ENCODE measurements at places on chromosomes 13 and 19.

DNA sequence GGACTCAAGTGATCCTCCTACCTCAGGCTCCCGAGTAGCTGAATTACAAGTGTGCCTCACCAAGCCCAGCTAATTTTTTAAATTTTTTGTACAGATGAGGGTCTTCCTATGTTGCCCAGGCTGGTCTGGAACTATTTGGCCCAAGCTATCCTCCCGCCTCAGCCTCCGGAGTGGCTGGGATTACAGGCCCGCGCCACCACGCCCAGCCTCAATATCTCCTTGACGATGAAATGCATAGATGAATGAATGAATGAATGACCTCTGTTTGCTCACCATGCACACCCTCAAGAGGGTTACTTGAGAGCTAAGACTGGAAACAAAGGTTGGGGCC lies 14.9 kb upstream of the AP1M2 start:
- DNase-seq, result no peak

GRCh38 chr13:45109102-45109720 lies 11.1 kb upstream of the GTF2F2 start:
- no peak for DNase-seq

DNA sequence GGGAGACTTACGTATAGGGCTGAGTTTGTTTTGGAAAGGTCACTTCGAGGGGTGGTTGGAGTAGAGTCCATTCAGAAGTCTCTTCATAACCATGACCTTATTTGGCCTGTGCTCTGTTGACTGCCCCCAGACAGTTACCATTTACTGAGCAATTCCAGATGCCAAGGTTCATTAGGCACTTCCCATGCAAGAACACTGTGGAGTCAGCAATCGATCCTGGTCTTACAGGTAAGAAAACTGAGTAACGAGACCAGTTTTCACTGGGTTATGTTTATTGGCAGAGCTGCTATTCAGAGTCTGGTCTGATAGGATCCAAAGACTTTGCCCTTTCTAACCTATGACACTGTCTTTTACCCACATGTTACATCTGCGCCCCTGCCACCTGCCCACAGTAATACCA lies 134.7 kb downstream of the MTUS2 start:
- no peak for DNase-seq

DNA sequence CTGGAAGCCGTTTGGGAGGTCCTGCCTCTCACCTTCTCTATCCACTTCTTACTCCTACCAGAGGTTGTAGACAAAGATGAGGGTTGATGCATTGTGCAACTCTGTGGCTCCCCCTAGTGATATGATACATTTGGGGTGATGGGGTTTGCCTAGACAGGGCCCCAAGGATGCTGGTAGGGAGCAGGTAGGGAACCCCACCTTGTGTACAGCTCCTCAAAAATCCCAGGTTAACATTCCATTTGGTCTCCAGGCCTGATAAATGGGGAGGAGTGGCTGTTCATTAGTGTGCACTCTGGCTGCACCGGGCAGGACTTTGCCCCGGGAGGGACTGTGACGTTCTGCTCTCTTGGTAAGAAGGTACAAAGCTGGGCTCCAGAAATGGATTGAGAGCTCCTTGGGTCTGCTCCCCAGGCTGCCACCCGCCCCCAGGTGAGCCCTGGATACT lies 19.2 kb downstream of the SIGLEC8 start:
- no peak for DNase-seq

GRCh38 chr19:32458500-32459123 lies 53.0 kb downstream of the DPY19L3 start:
- DNase-seq, result no peak

- DNase-seq, result no peak
Measured at GRCh38 chr13:94329277-94329676, 150.2 kb downstream of the DCT start.

DNA sequence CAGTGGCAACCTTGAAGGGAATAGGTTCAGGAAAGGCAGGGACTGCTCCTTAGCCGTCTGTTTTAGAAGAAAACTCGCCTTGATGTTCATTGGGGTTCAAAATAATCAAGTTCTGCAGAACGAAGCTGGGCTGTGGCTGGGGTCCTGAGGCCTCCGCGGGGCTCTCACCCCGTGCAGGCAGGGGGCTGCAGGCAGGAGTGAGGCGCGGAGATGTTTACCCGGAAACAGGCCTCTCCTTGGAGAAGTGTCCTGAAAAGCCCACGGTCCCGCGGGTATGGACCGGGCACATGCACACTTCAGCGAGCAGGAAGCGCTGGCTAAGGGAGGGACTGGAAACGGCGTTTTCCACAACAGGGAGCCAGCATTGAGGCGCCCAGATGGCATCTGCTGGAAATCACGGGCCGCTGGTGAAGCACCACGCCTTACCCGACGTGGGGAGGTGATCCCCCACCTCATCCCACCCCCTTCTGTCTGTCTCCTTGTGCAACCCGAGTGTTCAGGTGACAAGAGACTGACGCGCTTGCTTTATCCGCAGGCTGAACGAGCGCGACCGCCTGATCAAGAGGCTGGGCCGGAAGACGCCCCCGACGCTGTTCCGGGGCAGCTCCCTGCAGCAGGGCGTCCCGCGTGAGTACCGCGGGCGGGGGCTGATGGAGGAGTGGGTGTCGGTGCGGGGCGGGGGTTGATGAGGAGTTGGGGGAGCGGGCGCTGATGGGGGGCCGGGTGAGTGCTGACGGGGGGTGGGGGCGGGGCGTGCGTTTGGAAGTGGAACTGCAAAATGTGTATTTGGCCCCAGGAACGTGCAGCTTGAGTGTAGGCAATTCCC lies 39.6 kb downstream of the SHISA2 start:
- DNase-seq, result no peak

GRCh38 chr19:43634068-43634467 lies 5.6 kb downstream of the CADM4 start:
- DNase-seq, result no peak

DNA sequence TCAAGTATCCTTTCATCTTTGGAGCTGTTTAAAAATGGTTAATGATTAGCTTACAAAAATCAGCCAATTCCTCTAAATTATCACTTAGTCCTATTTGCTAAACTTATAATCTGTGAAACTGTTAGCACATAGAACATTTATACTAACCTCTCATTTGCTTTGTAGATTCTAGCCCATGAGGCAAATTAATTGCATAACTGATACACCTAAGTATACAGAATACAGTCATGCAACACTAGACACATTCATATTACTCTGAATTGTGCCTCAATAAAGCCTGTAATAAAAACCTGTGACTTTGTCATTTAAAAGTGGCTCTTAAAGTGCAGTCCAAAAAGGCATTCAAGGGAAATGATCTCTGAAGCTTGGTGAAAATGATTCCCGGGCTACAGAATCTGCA lies 21.0 kb downstream of the SERPINE3 start:
- DNase-seq, result no peak

- DNase-seq, result no peak
Measured at GRCh38 chr13:48978942-48979601, 3.4 kb downstream of the FNDC3A start.

GRCh38 chr19:5102520-5102919 lies 133.6 kb downstream of the KDM4B start:
- peak; percentile 19 for DNase-seq

DNA sequence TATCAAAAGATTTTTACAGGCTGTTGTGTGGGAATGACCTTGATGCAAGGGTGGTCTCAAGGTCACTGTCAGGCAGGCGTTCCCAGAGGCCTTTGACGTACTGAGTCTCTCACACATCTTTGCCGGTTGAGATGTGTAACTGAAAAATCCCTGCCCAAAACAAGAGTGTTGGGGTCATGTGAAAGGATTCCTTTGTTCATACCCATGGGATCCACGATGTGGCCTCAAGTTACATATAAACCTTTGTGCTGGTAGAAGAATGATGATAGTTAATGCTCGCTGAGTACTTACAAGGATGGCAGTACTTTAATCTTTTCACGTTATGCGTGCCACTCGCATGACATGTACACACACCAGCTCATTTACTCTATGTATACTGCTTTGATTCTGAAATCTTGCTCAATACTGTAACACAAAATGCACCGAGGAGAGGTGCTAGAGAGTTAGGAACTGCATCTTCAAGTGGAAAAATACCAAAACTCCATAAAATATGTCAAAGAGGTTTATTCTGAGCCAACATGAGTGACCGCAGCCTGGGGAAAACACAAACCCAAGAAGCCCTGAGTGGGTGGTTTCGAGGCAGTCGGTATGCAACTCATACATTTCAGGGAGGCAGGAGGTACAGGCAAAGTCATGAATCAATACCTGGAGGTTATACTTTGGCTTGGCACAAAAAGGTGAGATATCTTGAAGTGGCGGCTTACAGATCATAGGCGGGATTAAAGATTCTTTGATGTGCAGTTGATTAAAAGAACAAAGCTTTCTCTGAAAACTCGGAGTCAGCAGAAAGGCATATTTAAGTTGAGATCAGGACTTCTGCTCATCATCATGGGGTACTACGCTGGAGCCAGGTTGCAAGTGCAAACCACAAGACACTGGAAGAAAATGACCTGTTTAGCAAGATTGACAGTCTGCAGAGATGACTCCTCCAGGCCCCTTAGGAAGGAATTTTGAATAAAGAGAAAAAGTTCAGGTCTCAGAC lies 87.4 kb upstream of the ARHGEF7 start:
- no peak for DNase-seq

DNA sequence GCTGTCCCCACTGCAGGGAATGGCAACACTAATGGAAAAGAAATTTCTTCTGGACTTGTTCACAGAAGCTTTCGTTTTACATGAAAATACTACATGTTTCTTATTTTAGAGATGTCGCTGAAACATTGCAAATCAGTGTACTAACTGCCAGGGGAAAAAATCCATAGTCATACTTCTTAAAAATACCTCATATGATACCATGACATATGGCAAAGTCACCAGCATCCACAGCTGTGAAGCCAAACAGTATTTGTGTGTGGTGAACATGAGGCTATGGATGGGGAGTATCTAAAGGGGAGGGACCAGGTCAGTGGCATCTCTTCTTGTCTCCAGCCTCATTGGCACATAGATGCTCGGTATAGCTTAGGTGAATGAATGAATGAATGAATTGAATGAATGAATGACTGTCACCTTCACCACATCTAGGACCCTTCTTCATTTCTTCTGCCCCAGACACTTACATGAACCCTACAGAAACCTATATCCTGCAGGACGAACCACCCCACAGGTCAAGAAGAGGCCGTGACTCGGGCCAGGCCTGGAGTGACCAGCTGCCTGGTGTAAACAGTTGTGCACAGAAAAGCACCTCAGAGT lies 14.6 kb upstream of the CD33 start:
- DNase-seq, result no peak

DNA sequence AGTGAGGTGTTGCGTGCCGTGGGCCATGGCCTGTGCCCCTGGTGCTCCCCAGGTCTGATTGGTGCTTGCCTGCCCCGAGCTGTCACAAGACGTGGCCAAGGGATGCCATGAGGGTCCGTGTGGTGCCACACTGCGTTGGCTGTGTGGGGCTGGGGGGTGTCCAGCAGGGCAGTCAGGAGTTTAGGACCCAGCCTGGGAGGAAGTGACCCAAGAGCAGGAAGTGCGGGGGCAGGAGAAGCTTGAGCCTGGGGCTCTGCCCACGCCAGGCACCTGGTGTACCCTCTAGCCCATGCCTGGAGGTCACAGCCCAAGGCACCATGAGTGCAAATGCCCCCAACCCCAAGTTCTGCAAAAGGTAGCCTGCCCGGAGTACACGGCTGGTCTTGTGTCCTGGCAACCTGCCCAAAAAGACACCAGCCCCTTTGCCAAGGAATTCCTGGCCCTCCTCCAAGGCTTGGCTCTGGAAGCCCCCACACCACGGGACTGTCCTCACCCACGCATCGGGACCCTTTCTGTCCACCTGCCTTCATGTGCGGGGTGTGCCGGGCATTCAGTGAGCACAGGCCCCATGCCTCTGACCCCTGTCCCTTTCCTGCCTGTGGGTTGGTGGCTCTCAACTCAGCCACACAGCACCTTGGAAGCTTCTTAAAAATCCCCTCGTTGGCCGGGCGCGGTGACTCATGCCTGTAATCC lies 24.9 kb downstream of the MPND start:
- no peak for DNase-seq

GRCh38 chr13:80161219-80161618 lies 179.7 kb downstream of the SPRY2 start:
- DNase-seq, result no peak

DNA sequence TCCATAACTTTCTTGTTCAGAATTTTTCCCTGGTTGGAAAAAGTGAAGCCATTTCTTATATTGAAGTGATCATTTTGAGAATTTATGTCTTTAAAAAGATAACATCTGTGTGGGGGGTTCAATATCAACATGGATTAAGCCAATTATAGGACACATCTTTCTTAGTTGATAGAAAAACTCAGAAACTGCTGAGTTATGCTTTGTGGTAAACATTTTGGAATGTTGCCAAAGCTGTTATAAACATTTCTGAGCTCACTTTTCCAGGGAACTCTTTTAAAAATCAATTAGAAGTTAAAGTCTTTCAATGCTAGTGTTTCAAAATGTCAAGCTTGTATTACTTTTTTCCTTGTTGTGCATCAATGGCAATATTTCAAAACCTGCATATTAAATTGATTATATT lies 248.8 kb downstream of the DACH1 start:
- no peak for DNase-seq

DNA sequence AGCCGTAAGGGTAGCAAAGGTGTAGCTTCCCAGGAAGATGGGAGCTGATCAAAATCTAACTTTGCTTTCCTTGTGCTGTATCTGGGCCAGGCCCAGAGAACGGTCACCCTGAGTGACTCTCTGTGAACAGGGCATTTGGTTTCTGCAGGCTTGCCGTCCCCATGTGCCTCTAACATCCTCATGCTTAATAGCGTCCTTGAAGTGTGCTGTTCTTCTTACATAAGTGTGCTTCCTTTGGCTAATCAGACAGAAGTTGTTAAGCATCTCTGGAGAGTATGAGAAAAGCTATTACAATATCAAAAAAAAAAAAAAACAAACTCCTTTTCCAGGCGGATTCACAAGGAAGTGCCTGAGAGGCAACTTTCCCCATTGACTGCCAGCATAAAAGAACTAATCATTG lies 503.7 kb downstream of the DIAPH3 start:
- no peak for DNase-seq

- no peak for DNase-seq
Measured at GRCh38 chr19:57227502-57227901, 3.3 kb upstream of the AURKC start.

GRCh38 chr13:74444161-74444571 lies 310.0 kb upstream of the KLF12 start:
- no peak for DNase-seq

DNA sequence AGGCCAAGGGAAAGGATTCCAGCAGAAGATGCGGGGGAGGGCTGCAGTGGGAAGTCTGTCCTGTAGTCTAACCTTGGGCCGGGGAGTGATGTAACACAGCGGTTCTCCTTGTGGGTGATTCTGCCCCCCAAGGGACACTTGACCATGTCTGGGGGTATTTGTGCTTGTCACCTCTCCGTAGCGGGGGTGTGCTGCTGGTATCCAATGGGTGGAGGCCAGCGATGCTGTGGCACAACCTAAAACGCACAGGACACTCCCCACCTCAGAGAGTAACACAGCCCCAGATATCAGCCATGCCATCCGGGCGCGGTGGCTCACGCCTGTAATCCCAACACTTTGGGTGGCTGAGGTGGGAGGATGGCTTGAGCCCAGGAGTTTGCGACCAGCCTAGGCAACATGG lies 36.3 kb downstream of the ZNRF4 start:
- DNase-seq, result no peak

GRCh38 chr13:38606699-38607535 lies 80.0 kb upstream of the FREM2 start:
- no peak for DNase-seq

All from SHP77 treated with DMSO at 0.1 percent for 48 hours (cell line).